ENCODE measurements at places on chromosomes 11 and 22. TPM values are rescaled to one million over a fixed set of nuclear protein-coding genes. Genes with fewer than 3 reads are reported as not detected.

DNA sequence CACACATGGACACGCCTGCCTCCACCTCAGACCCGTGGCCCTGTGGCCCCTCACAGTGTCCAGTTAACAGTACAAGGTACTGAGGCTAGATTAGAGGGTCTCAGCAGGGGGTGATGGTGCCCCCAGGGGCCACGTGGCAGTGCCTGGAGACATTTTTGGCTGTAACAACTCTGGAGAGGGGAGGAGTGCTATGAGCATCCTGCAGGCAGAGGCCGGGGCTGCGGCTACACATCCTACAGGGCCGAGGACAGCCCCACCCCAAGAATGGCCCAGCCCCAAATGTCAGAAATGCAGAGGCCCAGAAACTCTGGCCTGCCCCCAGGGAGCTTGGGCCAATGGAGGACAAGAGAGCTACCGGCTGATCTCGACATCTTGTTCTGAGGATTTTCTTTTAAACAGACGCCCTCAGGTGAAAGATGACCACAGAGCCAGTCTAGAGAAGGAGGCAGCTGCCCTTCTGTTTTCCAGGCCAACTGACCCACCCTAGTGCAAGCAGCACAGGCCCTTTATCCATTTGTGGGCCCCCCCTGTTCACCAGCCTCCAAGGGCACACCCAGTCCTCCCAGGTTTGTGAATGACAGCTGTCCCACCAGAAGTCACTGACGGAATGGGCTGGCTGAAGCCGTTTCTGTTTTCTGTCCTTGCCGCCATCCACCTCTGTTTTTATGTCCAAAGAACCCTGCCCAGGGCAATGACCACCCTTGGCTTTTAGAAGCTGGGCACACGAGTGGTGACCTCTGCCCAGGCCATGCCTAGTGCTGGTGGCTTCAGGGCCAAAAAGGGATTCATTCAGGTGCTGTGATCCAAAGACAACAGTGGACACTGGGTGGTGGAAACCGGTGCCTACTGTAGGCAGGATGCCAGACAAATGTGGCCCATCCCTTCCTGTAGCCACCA, 85.2 kb upstream of the LINC01488 start:
- no peak for DNase-seq

GRCh38 chr11:121777056-121777455, 324.3 kb upstream of the SORL1-AS1 start:
- DNase-seq: no peak

DNA sequence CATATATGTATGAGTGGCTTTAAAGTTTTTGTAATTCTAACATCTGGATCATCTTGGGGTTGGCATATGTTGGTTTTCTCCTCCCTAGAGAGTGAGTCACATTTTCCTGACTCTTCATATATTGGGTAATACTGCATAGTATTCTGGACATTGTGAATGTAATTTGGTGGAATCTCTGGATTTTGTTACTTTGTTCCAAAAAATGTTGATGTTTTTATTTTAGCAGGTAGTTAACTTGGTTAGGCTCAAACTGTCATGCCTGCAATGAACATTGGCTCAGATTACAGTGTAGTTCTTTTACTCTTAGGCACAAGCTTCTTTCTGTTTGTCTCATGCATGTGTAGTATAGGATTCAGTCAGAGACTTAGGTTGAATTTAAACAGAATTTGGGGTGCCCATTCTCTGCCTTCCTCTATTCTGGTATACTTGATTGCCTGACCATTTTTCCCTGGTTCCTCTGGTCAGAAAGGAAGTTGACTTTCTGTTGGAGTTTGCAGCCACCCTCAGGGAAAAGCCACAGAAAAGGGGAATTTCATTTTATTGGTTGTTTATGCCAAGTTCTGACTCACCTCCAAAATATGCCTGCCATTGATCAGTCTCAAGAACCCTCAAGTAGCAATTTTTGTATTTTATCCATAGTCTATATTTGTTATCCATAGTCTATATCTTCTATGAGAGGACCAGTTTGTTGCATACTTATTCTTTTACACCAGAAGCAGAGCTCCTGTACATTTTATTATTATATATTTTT, 151.7 kb downstream of the UVRAG start:
- peak; percentile 70 for DNase-seq

DNA sequence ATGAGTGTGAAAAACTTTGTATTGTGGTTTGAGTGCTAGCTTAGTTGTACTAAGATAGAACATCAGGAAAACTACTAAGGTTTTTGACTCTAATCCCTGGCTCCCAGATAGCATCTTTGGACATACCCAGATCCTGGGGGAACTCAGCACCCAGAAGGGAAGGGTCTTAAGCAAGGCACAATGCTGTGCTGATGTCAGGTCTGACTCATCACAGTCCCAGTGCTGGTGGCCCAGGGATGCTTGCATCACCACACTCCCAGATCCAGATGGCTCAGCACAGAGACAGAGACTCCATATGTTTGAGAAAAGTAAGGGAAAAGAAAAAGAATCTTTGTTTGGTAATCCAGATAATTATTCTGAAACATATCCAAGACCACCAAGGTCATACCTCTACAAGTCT, 18.3 kb upstream of the OR56A3 start:
- DNase-seq: peak; percentile 13

GRCh38 chr22:32020117-32020516, 22.9 kb upstream of the SLC5A1 start:
- peak; percentile 99 for DNase-seq

DNA sequence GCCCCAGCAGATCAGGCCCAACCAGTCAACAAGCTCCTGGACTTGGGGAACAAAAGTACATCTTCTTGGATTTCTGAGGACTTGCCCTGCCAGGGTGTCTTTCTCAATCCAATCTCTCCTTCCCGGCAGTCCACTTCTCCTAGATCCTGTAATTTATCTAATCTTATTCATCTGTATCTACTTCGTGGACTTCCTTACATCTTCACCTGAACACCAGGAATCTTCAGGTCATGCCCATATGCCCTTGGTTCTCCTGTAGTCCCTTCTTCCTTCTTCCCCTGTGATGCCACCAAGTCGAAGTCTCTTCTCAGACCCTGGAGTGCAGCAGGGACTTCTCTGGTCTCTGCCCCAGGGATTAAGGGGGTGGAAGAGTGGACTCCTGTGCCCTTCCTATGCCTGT, 100.3 kb downstream of the ZNF280B start:
- no peak for DNase-seq

- no peak for DNase-seq
Measured at GRCh38 chr11:3166268-3167142, 1.4 kb upstream of the OSBPL5 start.

- DNase-seq: no peak
Measured at GRCh38 chr22:49838771-49839717, 11.4 kb upstream of the BRD1 start.

DNA sequence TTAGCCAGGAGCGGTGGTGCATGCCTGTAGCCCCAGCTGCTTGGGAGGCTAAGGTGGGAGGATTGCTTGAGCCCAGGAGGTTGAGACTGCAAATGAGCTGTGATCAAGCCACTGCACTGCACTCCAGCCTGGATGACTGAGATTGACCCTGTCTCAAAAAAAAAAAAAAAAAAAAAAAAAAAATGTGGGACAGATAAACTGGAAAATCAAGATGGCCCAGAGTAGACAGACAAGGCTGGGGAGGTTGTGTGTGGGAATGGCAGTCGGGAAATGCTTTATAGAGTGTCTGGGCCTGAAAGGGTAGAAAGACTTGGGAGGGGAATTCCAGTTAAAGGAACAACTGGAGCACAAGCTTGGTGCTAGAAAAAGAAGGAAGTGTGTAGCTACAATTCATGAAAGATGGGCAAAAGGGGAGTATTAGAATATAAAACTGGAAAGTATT, 18.2 kb upstream of the WDR74 start:
- DNase-seq: peak; percentile 64

DNA sequence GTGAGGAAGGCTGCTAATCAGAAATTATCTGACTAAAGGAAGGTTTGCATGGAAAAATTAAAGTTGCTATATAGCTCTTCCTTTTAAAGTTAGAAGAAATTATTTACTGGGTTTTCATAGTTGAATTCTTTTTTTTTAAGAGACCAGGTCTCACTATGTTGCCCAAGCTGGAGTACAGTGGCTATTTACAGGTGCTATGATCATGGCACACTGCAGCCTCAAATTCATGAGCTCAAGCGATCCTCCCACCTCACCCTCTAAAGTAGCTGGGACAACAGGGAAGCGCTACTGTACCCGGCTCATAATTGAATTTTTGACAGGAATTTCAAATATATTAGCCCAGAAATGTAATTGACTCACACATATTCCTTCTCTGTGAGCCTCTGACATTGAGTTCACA, 3.9 kb downstream of the MSANTD2 start:
- DNase-seq: no peak

- DNase-seq: peak; percentile 4
Measured at GRCh38 chr11:26834601-26835000, 112.7 kb upstream of the SLC5A12 start.

DNA sequence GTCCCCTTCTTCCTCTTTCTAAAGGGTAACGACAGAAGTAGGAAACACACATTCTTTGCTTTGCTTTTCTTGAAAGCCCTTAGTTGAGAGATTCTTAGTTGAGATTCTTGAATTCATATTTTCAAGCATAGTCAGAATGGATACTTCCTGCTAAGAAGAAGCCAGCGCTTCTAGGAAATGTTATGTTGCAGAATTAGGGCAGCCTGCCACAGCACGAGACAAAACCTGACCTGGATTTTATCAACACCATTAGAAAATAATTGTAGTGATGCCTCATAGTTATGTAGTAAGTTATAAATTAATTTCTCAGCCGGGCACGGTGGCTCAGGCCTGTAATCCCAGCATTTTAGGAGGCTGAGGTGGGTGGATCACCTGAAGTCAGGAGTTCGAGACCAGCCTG, 37.9 kb upstream of the NUP160 start:
- DNase-seq: peak; percentile 20

DNA sequence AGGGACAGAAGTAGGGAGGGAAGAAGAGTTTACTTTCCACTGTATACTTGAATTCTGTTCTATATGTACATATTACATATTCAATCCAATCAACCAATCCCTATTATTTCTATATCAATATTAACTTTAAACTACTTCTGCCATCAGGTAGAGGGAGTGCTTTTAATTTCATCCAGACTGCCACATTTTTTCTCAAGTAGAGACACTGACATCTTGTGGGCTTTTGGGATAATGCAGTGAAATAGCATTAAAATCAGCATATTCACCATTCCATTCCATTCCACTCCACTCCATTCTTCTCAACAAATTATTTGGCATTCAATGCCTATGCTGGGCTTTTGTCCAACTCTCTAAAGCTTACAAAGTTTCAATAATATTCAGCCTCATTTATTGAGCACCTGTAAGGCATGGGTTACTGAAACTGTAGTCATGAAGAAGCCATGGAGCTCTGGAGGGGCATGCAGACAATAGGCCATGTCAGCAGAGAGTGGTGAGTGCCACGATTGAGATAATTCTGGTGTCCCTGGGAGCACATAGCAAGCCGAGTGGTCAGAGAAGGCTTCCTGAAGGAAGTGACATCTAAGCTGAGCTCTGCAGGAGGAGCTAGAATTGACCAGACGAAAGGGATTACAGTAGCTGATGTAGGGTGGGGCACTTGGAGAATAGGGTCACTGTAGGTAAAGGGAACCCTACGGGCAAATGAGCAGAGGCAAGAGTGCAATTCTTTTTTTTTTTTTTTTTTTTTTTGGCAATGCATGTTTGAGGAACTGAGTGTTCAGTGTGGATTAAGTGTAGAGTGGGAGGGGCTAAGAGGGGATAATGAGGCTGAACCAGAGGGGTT, 12.8 kb upstream of the CLPB start:
- DNase-seq: peak; percentile 69

DNA sequence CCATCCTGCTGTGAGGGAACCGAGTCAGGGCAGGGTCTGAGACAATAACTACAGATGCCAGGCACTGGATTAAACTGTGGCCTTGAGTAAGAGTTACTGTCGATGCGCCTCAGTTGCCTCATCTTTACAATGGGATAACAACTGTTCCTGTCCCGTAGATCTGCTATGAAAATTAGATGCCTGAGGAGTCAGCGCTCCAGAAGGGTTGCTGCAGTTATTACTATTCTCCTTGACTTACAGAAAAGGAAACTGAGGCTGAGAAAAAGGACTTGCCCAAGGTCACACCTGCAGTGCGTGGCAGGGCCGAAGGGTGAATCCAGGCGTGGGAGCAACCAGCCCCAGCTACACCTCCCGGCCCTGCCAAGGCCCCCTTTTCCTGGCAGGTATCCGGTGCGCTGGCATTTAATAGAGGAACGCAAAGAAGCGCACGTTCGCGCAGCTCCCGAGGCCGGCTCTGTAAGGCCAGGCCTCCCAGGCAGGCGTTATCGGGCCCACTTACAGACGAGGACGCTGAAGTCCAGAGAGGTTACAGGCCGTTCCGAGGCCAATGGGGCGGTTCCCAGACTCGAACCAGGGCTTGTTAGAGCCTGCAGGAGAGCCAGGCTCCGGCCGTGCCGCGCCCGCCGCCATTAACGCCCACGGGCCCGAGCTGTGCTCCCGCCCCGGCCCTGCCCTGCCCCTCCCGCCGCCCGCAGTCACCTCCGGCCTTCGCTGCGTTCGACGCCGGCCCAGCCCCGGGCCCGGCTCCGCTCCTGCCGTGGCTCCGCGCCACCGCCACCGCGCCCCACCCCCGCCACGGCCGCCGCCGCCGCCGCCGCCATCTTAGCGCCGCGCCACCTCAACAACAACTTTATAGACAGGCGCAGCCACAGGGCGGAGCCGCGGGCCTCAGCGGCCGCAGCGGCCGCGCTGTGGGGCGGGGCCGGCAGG, at the start of gene C11orf68:
C11orf68 (minus strand) TSS at position 852 of the 930 bp plus-strand sequence; CDS start at position 821, 31 bp downstream.
- DNase-seq: no peak

ANKK1 gene
- total RNA-seq: 0.26 TPM

EML3 gene
- total RNA-seq: 10.0 TPM

OR8D4 gene
- total RNA-seq: not detected

OR56A5 gene
- total RNA-seq: not detected

HSPB2 gene
- not detected for total RNA-seq

MEI1 gene
- total RNA-seq: 0.13 TPM
